Diencephalon (tissue), 1 donor: ENCODE measurements at places on chromosomes 4 and X. TPM values are rescaled to one million over a fixed set of nuclear protein-coding genes. Genes with fewer than 3 reads are reported as not detected.

The EDA gene
- 4.4 TPM for total RNA-seq

The TGIF2LX gene
- total RNA-seq: not detected

The CT45A1 gene
- not detected for total RNA-seq

The CD38 gene
- 8.1 TPM for total RNA-seq

The ZNF185 gene
- total RNA-seq: 3.7 TPM

The NCAPG gene
- total RNA-seq: 12.2 TPM

The EXOC1L gene
- not detected for total RNA-seq

The TNIP3 gene
- 0.69 TPM for total RNA-seq

The TRAM1L1 gene
- total RNA-seq: 24.5 TPM

The IL13RA1 gene
- 9.5 TPM for total RNA-seq

The KLHL5 gene
- 134 TPM for total RNA-seq

The PRR27 gene
- not detected for total RNA-seq

The ART3 gene
- 5.1 TPM for total RNA-seq

The YIPF7 gene
- total RNA-seq: 3.5 TPM

The UGT2B15 gene
- not detected for total RNA-seq

The MAGEB10 gene
- total RNA-seq: not detected

The ANOS1 gene
- 92.7 TPM for total RNA-seq

The BCLAF3 gene
- total RNA-seq: 31.1 TPM

The TMSB4X gene
- 3,693 TPM for total RNA-seq

The INTU gene
- total RNA-seq: 34.1 TPM

The GYPA gene
- total RNA-seq: 5.1 TPM

The SLC49A3 gene
- total RNA-seq: 0.92 TPM
